ENCODE measurements at places on chromosomes 16 and 17.

DNA sequence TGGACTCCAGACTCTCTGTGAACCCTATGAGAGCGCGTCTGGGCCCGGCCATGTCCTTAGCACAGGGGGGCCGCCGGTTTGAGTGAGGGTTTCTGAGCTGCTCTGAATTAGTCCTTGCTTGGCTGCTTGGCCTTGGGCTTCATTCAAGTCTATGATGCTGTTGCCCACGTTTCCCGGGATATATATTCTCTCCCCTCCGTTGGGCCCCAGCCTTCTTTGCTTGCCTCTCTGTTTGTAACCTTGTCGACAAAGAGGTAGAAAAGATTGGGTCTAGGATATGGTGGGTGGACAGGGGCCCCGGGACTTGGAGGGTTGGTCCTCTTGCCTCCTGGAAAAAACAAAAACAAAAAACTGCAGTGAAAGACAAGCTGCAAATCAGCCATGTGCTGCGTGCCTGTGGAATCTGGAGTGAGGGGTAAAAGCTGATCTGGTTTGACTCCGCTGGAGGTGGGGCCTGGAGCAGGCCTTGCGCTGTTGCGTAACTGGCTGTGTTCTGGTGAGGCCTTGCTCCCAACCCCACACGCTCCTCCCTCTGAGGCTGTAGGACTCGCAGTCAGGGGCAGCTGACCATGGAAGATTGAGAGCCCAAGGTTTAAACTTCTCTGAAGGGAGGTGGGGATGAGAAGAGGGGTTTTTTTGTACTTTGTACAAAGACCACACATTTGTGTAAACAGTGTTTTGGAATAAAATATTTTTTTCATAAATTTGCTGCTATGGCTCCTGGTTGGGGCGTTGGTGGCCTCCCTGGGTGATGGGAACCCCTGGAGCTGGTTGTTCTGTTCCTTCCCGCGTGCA is 23.1 kb downstream of the STAT5A start:
- DNase-seq, result peak; percentile 68

- peak; percentile 44 for DNase-seq
These were observed 4.3 kb upstream of the NAGLU start for GRCh38 chr17:42531455-42532354.

GRCh38 chr17:9414471-9414870 is 161.1 kb downstream of the STX8 start:
- no peak for DNase-seq

GRCh38 chr16:84144209-84144858 is 643 bp downstream of the HSDL1 start:
- DNase-seq, result peak; percentile 8

GRCh38 chr17:77217566-77217965 is 76.8 kb downstream of the SEC14L1 start:
- no peak for DNase-seq

DNA sequence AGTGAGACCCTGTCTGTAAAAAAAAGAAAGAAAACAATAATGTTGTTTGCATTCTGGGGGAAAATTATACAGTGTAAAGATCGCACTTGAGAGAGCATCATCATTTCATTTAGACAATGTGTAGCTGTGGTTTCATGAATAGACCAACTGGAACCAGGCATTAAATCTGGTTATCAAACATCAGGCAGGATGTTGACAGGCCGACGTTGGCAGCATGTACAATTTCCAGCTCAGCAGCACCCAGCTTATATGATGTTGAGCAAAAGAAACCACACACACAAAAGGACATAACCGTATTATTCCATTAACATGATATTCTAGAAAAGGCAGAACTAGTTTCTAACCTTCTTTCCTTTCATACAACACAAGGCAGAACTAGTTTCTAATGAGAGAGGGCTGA is 5.8 kb downstream of the MARVELD3 start:
- no peak for DNase-seq

- no peak for DNase-seq
These were observed 1.3 kb downstream of the HOXB9 start for GRCh38 chr17:48624544-48625494.

DNA sequence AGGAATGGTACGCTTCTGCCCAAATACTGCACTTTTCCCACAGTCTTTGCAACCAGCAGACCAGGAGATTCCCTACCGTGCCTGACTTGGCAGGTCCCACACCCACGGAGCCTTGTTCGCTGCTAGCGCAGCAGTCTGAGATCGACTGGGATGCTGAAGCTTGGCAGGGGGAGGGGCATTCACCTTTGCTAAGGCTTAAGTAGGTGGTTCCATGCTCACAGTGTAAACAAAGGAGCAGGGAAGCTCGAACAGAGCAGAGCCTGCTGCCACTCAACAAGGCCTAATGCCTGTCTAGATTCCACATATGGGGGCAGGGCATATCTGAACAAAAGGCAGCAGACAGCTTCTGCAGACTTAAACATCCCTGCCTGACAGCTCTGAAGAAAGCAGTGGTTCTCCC is 107.2 kb upstream of the TMEM97 start:
- DNase-seq, result no peak

DNA sequence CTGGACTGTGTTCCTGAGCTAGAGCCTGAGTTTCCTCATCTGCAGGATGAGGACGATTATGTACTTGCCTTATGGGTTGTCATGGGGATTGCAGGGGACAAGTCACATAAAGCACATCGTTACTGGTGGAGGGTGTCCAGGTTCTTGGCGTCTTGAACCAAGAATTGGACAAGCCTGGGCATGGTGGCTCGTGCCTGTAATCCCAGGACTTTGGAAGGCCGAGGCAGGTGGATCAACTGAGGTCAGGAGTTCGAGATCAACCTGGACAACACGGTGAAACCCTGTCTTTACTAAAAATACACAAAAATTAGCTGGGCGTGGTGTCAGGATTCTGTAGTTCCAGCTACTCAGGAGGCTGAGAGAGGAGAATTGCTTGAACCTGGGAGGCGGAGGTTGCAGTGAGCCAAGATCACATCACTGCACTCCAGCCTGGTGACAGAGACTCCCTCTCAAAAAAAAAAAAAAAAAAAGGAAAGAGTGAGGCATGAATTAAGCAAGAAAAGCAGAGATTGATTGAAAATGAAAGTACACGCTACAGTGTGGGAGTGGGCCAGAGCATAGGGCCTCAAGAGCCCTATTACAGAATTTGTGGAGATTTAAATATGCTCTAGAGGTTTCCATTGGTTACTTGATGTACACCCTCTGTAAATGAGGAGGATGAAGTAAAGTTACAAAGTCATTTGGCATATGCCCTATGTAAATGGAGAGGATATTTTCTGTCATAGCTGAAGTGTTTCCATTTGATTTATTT is 30.7 kb downstream of the ADGRG5 start:
- DNase-seq, result peak; percentile 18

DNA sequence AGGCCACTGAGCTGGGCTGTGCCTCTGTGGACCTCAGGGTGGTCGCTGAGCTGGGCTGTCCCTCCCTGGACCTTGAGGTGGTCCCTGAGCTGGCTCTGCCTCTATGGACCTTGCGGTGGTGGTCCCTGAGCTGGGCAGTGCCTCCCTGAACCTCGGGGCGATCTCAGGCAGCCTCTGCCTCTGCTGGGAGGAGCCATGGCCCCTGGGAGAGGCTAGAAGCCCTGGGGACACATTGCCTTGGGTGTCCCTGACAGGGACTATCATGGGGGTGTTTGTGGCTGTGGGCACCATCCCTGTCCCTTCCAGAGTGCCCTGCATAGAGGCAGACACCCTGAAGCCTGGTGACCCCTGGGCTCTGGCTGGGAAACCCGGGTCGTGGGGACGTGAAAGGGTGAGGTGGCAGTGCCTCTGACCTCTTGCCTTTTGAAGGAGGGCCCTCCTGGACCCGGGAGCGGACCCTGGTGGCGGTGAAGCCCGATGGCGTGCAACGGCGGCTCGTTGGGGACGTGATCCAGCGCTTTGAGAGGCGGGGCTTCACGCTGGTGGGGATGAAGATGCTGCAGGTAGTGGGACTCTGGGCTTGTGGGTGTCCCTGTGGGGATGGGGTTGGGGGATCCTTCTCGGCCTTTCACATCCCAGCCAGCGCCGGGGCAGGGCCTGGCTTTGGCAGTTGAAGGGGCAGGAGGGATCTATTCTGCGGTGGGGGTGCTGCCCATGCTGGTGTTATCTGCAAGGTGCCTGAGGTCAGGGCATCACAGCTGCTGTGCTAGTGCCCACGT is 1.8 kb downstream of the NME4 start:
- no peak for DNase-seq

- DNase-seq, result no peak
These were observed 35.8 kb upstream of the C1QL1 start for GRCh38 chr17:45003877-45004276.

GRCh38 chr16:29809850-29810698 is 1.9 kb upstream of the PRRT2 start:
- no peak for DNase-seq

DNA sequence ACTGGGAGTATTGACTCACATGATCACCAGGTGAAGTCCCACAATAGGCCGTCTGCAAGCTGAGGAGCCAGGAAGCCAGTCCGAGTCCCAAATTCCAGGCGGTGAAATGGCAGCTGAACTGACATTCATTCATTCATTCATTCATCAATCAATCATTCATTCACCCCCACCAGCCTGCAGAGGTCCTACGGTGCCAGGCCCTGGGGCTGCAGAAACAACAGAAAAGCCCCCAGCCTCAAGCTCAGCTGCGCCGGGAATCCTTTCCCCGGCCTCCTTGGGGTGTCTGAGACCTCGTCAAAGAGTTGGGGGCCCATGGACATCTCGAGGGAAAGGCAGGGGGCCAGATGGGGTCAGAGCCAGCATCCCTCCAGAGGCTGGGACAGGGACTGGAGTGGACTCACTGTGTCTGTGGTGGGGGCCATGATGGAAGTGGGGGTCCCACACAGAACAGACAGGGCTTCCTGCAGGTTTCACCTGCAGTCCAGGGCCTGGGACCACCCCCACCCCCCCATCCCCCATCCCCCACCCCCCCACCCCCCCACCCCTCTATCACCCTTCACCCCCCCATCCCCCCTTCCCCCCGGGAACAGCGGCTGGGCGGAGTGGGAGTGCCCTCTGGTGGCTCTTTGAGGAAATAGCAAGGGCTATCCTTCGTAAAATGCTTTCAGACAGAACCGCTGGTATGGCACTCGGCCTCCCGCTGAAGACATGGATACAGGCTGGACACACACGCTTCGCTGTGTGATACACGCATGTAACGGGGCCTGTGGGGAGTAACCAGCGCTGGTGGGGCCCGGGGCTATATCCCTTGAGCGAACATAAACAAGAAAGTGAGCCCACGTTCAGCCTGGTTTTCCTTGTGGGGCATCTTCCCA is 8.5 kb upstream of the ZC3H18 start:
- DNase-seq, result no peak

DNA sequence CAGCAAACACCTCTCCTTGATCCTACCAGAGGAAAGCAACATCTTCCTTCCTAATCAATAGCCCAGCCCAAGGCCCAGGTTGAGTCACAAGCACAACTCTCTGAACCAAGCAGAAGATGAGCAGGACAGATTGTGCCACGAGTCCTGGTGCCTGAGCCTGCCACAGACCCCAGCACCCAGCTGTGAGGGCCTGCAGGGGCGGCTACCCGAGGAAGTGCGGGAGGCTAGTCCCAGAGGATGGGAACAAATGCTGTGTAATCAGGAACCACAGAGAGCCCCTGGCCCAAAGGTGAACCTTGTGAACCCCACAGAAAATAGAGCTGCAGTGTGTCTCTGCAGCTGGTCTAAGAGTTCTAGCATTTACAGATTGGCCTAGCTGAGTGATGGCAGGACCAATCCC is 126.8 kb upstream of the HSBP1 start:
- no peak for DNase-seq

- DNase-seq, result no peak
These were observed 60.9 kb downstream of the XYLT1 start for GRCh38 chr16:17409894-17410293.

DNA sequence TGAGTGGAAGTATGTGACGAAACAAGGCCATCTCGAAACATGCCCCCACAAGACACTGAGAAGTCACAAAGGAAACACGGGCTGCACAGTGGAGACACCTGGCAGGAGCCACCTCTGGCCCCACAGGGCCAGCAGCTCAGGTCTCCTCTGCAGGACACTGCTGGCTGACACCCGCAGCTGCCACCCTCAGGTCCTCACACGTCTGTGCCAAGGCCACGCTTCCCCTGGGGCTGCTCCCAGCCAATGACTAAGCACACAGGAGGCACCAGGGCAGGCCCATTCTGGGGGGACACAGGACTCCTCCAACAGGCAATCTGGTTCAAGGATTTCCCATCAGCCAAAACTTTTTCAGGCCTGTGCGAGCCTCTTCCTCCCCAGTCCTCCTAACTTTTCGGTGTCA is 36.4 kb downstream of the MBTPS1 start:
- no peak for DNase-seq

DNA sequence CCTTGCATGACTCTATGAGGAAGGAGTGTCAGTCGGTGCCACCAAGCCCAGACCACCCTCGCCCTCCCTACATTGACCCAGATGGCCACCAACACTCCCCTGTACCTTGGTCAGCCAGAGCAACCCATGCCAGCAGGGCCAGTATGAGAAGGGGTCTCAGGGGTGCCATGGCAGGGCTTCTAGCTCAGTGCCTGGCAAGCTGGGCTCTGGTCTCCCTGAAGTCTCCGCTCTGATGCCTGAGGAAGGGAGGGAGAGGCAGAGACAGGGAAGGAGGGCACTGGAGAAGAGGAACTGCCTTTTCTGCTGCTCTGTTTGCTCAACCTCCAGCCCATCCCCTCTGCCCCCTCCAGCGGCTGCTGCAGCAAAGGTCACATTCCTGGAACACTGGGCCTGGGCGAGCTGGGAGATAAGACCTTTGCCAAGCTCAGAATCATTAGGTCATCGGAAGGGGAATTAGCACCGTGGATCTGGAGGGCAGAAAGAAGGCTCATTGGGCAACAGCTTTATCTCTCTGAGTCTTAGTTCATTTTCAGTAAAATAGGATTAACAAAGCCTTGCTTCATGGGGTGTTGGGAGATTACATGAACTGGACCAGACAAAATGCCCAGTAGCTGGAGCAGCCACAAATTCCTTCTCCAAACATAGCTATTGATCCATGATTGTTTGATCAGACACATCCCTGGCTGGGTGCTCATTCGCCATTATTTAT is at the start of gene VTN:
Gene VTN, minus strand, starts transcription at position 273 of the 709 bp plus-strand sequence. Its CDS starts 104 bp downstream, at position 169.
- DNase-seq, result peak; percentile 45

DNA sequence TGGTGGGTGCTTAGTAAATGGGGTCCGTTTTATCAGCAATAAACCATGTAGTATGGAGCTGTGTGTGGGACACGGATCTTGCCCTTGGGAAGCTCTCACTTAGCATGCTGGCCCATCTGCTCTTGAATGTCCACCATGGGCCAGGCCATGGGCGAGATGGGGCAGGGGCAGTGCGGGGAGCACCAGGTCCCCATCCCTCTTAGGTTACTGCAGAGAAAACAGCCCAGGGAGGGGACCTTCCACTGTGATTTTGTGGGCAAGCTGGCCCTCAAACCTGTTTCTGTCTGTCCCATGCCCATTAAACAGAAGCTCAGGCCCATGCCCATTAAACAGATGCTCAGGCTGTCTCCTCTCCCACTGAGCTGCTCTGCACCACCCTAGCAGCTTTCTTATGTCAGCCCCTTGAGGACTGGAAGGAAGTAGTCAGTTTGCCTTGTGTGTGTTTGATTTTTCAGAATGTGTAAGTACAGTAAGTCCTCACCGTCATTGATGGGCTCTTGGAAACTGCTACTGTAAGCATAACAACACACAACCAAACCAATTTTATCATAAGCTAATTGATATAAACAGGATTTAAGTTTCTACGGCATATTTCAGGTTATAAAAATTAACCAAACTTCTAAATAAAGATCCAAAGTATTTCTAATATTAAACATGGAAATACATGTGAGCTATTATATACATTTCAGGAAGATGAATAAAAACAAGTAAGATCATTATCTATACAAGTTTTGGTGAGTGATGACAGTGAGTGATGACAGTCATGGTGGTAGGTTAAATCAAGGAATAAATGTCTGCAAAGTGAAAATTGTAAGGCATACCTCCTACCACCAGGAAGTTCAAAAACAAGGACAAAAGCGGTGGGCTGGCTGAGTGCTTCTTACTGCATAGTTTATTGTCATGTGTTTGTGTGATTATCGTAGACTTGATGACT is 11.5 kb downstream of the MPRIP start:
- no peak for DNase-seq

GRCh38 chr17:57518587-57519581 is 226.2 kb downstream of the CCDC182 start:
- DNase-seq, result no peak

All from inflammatory macrophage treated with lipopolysaccharide for 1 hour (primary cell).